ENCODE measurements at places on chromosomes 12 and 14. TPM values are rescaled to one million over a fixed set of nuclear protein-coding genes. Genes with fewer than 3 reads are reported as not detected.

INHBC gene
- not detected for total RNA-seq

FSCB gene
- total RNA-seq: not detected

MANSC4 gene
- total RNA-seq: not detected

AMN gene
- total RNA-seq: 0.23 TPM

PSMD9 gene
- 150 TPM for total RNA-seq

FOXN4 gene
- not detected for total RNA-seq

STXBP6 gene
- 13.2 TPM for total RNA-seq

PWP1 gene
- total RNA-seq: 99.1 TPM

SLCO1A2 gene
- total RNA-seq: not detected

PRH2 gene
- not detected for total RNA-seq

PLA2G1B gene
- not detected for total RNA-seq

SERPINA6 gene
- total RNA-seq: not detected

OR11H12 gene
- not detected for total RNA-seq

KCNA1 gene
- total RNA-seq: not detected

TAS2R9 gene
- total RNA-seq: not detected

ACRBP gene
- total RNA-seq: 0.23 TPM

All from smooth muscle cell of the coronary artery (primary cell).